Activated CD8-positive, alpha-beta memory T cell treated with anti-CD3 and anti-CD28 coated beads, Interleukin-2, amount 50 U/mL, for 4 hours (primary cell): ENCODE measurements at places on chromosomes 12 and 14.
A peak's percentile ranks its signal among the peaks of the same experiment; 100 is the strongest.

DNA sequence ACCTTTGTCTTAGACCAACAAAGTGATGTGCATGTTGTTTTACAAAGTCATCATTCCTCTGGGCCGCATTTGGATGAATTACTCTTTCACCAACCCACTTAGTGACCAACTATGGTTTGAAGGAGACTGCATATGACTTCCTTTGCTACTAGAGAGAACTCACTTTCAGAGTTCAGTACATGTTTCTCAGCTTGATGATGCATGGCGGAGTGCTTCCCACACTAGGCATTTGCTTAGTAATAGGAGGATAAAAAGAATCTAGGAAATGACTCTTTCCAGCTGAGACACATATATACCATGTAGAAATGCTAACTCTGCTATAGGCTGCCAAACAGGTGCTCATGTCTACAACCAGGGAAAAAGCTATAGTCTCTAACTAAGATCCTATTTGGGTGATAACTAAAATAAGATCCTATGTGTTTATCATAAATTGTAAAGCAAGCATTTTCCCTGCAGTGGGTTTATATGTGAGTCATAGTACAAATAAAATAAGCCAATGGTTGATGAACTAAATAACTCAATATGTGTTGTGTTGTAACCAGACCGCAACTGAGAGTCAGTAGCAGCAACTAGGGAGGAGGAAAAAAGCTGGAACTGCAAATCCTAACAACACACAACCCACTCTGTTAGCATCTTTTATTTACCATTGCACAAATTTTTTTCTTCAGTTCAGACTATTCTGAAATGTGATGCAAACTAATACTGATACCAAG lies 87.2 kb downstream of the TSPAN8 start:
- no peak for DNase-seq

- no peak for DNase-seq
Observed at GRCh38 chr12:43861840-43862150, 25.9 kb downstream of the TMEM117 start.

DNA sequence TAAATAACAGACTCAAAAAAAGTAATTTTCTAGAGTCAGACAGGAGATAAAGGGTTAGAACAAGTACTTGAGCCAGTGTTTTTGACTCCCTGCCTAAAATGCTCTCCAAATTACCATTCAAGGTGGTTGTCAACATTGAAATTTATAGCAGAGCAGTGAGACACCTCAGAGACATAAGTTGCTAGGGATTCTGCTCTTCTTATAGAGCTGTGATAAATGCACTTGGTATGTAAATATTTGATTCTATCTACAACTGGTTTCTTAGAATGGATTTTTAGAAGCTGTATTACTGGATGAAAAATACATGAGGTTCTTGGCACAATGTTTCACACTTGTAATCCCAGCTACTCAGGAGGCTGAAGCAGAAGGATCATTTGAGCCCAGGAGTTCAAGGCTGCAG lies 83.9 kb upstream of the OSBPL8 start:
- no peak for DNase-seq

DNA sequence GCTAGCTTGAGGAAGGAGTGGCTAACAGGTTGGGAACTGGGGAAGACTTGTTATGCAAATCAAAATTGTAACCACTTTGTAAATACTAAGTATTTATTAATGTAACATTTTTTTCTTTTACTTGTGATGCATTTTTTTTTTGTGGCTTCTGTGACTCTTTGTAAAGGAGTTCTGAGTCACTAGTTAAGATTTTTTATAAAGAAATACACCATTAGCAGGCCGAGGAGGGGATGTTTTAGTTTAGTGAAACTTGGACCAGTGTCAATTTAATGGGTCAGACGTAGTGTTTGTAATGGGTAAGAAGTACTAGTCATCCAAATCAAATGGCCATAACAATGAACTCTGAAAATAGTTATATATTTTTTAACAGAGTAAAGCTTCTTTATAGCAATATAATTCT lies 43.1 kb downstream of the AKAP6 start:
- DNase-seq, result no peak

GRCh38 chr12:1047898-1048660 lies 57.1 kb downstream of the ERC1 start:
- DNase-seq, result no peak

GRCh38 chr12:76530516-76530915 lies 29.1 kb downstream of the OSBPL8 start:
- DNase-seq, result no peak

- no peak for DNase-seq
Observed at GRCh38 chr12:26318661-26319068, 123.3 kb downstream of the SSPN start.

DNA sequence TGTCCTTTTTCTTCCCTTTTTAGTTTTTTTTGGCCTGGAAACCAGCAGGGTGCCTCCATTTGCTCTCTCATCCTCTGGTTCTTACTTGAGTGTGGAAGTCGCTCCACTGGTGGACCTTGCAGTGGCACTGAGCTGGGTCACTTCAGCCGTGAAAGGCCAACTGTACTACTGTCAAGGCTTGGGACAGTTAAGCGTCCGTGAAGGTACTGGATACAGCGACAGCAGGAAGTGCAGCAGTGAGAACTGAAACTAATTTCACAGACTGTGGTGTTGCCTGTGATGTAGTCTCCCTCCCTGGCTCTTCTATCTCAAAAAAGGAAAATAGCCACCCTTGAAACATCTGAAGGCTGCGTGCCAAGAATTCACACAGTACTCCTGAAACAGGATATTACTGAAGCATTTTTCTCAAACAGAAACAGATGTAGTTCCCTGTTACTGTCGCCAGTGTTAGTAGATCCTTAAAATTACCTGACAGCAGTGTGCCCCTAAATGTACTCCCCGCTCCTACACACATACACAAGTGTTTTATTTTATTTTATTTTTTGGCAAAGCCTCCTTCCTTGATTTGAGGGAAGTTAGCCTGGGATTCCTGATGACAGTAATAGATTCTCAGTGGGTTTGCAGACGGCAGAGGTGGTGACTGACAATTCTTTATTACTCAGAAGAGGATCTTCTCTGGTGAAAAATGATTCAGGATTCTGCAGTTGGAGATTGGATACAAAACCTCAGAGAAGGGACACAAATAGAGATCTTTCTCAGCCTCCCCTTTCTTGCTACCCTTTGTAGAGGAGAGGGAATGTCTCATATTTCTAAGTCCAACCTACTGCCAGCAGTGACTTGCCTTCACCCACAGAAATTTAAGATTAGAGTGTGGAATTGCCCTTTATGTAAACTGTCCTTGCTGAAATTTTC lies 4.4 kb downstream of the SUSD6 start:
- DNase-seq, result no peak

- no peak for DNase-seq
Observed at GRCh38 chr12:26608706-26609105, 224.3 kb downstream of the ITPR2 start.

DNA sequence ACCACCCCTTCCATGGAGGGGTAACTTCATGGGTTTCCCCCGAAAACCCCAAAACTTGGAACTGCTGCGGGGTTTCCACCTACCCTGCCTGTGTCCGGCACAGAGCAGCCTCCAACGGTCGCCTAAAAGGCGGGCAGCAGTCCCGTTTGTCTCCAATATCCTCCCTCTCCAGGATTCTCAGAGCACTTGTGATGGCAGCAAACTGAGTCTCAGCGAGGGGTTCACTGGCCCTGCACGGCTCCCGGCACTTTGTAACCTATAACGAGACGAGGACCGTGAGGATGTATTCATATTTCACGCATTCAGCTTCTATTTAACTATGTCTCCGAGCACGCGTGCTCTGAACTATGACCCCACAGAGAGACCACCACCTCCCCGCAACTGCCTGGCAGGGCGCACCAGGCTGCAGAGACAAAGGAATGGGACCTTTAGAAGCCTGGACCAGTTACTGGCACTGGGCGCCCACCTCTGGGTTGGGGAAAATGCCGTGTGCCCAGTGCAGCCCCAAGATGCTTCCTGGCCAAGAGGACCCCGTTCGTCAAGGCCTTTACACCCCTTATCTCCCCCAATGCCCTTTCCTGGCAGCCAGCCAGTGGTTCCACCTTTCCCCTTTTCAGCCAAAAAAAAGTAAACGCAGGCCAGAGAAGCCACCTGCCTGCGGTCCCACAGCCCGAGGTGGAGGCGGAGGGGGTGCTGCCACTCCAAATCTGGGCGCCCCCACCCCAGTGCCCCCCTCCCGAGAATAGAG lies 173.1 kb upstream of the RTL1 start:
- no peak for DNase-seq

DNA sequence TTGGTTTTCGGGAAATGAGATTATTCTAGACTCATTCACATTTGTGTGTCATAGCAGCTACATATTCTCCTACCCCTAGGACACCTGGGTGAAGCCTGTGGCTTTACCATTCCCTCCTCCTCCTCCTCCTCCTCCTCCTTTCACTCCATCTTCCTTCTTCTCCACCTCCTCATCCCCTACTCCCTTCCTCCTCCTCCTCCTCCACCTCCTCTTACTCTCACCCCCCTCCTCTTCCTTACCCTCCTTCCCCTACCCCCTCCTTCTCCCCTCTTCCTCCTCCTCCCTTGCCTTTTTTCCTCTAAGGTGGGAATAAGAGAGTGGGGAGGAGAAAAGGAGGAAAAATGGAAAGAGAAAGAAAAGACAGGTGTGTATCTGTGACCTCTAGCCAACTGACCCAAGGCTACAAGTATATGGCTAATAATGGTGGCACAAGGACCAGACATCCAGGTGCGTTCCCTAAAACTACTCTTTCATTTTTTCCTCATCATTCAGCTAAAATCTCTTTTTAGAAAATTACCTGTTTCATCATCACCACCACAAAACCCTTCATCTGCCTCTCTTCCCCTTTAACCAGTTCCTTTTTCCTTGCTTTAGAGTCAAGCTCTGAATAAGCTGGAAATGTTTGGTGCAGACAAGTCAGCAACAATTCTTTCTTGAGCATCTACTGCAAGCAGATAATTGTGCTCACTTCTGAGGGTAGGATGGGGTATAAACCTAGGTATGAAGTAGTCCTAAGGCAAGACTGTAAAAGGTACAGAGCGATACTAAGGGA lies 149.8 kb upstream of the FOXN3 start:
- DNase-seq, result no peak

DNA sequence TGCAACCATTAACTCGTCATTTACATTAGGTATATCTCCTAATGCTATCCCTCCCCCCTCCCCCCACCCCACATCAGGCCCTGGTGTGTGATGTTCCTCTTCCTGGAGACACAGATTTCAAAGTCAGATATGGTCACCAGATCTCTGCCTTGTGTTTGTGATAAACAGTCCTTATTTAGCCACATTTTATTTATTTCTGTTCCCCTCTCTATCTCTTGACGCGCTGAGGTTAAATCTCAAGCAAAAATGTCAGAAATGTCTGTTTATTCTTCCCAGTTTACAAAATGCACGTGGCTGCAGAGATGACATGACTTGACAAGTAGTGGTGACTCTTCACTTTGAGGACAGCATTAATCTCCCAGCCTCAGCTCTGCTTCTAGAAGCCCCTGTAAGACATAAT lies 11.5 kb upstream of the RASSF3 start:
- DNase-seq, result no peak

DNA sequence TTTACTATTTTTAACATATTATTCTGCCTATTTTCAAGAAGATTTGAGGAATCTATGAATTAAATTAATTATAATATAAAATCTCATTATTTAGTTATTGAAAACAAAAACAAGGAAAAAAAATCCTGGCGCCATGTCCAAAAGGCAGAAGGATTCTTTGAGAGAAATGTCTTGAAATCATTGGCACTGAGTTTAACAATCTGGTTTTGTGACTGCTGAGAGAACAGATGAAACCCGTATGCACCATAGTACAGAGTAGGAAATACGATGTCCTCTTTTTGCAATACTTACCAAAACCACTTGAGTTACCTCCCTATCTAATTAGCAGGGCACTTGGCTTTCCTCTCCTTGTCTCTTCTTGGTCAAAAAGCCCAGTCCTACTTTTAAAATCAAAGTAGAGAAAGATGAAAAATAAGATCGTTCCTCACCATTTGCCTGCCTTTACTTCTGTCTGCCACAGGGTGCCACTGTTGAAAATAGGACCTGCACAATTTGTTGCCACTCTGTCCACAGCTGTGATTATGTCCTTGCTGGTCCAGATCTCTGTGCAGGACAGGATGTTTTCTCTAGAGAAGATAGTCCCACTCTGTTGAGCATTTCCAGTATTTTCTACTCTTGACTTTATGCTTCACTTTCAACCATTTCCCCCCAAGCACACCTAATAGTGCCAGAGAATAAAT lies 179.7 kb downstream of the PDZRN4 start:
- DNase-seq, result no peak

DNA sequence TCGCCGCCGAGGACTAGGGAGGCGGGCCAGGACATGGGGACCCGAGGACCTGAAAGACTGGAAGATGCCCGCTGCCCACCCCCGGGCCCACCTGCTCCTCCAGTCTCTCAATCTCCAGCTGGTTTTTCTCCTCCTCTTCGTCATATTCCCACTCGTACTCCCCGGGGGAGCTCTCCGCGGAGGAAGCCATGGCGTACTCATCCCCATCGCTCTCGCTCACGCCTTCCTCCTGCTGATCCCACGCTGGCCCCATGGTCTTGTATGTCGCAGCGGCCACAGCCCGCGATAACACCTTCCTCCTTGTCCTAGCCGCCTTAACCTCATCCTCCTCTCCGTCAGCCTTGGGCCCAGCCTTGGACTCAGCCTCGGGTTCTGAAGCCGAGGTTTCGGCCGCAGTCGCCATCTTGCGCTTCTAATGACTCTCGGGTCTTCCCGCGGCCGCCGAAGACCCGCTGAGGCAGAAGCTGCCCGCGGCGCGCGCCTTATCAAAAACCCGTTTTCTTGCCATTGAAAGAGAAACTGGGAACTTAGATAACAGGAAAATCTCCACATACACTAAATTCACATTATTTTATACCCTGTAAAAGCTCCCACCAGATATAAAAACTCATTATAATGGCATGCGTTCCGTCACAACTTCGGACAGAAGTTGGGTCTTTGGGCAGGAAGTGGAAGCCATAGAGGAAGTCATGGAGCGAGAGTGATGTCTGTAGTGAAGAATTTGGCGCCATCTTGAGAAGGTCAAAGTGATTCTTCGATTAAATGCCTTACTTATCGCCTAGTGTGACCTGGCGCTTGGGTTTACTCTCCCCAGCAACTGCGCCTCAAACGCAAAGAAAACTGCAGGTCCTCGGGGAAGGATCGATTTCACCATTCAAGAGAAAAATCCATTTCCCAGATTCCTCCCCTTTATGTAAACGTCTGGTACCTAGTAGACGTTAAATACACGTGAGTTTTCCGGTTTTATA lies at the start of gene SART3:
Gene SART3, minus strand, starts transcription at position 422 of the 968 bp plus-strand sequence. Its CDS starts 19 bp downstream, at position 403.
- DNase-seq, result peak; percentile 78

GRCh38 chr12:27077586-27077985 lies 4.8 kb downstream of the C12orf71 start:
- no peak for DNase-seq

GRCh38 chr12:54749191-54749818 lies 101.1 kb upstream of the DCD start:
- peak; percentile 23 for DNase-seq

GRCh38 chr12:21774358-21775132 lies at the start of gene KCNJ8:
Gene KCNJ8, minus strand, starts transcription at chr12:21774706. Its CDS starts 1,090 bp downstream, at chr12:21773616.
- DNase-seq, result no peak

- no peak for DNase-seq
Observed at GRCh38 chr14:65943150-65943549, 530.6 kb downstream of the FUT8 start.

DNA sequence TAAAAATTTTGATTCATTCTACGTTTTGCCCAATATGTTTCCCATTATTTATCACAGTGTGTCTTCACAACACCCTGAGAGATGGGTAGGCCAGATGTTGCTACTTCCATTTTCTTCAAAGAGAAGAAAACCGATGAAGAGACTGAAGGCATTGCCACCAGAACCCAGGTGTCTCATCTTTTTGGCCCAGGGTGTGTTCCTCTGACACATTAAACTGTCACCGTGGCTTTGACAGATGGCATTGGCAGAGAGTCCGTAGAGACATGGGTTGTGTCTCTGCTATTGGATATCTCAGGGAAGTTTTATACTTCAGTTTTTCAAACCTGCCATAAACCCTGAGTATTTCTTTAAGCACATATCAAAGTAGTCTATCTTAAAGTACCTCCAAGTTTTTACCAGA lies 11.3 kb upstream of the NUDT4 start:
- DNase-seq, result no peak
